ENCODE measurements at places on chromosomes 12 and 14.

DNA sequence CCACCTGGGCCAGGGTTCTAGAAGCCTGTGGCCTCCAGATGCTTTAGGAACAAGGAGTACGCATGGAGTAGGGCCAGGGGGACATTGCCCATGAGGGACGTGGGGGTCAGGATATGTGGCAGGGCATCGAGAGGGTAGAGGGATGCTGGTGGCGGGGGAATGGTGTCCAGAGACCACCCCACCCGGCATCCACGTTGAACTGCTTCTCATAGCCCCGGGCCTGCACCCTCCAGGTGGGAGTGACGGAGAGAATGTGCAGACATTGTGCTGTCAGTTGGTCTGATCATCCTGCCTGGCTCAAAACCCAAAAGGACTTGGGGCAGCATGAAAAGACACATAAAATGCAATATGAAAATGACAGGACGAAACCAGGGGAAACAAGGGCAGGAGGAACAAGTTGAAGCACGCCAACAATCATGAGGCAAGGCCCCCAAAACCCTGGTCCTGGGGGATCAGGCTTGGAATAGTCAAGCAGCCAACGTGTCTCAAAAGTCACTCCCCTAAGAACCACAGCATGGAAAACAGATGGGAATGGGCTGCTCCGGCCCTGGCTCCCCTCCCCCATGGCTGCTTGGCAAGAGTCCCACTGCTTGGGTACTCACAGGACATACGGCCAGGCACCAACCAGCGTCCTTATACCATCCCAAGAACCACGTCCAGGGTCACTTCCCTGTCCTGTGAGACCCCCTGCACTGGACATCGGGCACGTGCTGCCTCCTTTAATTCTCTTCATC, 117.9 kb downstream of the DICER1 start:
- DNase-seq = no peak

- no peak for DNase-seq
These were observed 37.6 kb downstream of the MVK start for GRCh38 chr12:109611223-109611622.

GRCh38 chr14:101620031-101620788, 58.9 kb downstream of the DIO3 start:
- DNase-seq = no peak

- no peak for DNase-seq
These were observed 57.6 kb upstream of the STRN3 start for GRCh38 chr14:31083781-31084180.

DNA sequence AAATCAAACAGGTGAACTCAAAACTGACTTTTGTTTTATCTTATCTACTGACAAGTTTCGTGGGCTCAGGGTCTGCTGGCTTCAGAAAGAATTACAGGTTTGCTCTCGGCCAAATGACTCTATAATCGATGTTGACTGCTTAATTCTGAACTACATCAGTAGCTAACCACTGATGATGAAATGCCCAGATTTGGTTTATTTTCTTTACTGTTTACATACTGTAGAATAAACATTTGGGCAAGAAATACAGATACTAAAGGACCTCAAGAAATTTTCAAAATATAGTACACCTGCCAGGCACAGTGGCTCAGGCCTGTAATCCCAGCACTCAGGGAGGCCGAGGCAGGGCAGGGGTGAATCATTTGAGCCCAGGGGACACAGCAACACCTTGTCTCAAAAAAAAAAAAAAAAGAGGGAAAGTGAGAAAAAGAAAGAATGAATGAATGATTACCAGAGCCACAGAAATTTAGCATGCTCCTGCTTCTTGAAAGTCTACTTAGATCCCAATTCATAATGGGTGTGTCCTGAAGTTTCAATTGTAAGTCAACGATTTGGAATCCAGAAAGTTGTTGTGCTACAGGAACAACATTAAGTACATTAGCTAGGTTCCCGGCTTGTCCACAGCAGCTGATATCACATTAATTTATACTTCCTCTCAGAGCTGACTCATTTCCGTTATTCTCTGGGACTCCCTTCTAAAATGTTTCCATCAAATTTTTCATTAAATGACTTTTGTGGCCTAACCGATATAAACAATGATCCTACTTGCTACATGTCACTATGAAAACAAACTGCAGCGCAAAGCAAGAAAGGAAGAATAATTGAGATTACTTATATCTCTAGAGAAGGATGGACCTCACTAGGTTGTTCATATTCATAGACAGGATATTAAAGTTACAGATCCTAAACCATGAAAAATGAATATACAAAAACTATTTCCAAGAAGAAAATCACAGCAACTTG, 134.3 kb downstream of the MED13L start:
- DNase-seq = no peak
